ENCODE measurements at places on chromosomes 2 and 18.

- DNase-seq = no peak
Observed at GRCh38 chr2:218819093-218819492, 12.5 kb downstream of the PRKAG3 start.

- DNase-seq = no peak
Observed at GRCh38 chr2:79171348-79171958, 11.9 kb upstream of the REG3A start.

DNA sequence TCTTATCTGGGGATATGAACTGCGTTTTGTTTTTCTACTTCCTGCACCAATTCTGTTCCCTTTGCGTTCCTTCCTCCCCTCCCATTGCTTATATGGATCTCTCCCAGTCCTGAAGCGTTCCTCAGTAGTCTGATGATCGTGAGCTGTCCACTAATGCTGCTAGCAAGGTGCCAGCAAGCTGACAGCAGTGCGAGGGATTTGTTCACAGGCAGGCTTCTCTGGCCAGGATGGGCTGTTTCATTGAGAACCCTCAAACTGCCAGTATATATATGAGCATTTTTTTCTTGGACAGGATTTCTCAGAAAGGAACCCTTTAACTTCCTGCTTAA lies 40.1 kb downstream of the GTF3C3 start:
- no peak for DNase-seq

GRCh38 chr2:145723872-145724271 lies 1204.0 kb upstream of the ZEB2 start:
- no peak for DNase-seq

DNA sequence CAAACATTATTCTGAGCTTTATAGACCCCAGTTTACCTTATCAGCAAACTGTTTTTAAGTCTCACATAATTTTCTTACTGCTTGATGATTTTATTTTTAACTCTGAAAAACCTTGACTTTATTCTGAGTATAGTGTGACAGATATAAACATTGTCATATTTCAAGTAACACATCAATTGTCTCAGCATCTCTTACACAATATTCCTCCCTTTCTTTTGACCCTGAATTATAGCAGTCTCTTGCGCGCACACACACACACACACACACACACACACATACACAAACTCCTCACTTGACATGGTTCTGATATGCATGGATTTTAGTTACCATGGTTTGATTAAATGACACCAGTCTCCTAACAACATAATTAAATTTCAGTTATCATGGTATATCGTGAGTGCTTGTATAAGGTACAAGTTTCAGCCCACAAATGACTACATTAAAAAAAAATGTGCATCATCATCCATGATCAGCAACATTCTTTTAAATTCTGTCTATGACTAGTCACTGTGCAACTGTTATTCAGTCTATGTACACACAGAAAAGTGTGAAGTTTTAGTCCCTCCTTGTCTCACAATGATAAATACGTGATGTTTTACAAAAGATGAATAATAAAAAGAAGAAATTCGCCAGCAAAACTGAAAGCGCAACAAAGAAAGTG lies 39.5 kb upstream of the TACR1 start:
- no peak for DNase-seq

DNA sequence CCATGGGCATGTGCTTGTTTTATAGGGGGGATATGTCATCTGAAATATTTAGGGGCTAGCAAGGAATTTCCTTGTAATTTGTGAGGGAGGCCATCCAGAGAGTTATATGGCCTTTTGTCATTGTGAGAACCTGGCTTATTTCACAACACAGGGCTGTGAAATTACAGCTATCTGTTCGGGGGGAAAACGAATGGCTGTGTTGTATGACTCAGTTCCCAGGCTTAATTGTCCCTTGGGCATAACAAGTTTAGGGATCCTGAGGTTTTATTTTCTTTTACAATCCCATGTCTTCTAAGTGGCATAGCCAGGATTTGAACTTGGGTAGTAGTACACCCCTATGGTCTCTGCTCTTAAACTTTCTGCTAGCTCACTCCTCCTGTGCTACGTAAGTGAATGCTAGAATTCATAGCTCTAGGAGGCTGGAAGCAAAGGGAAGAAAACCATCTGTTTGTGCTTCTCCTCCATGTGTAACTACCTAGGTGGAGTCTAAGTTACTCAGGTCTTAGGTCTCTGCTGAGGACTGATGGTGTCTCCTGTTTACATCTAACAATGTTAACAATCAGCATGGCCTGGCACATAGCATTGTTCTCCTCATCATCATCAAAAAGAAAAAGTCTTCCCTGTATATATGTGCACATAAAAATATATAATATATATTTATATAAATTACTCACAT lies 53.8 kb downstream of the SKA1 start:
- no peak for DNase-seq

DNA sequence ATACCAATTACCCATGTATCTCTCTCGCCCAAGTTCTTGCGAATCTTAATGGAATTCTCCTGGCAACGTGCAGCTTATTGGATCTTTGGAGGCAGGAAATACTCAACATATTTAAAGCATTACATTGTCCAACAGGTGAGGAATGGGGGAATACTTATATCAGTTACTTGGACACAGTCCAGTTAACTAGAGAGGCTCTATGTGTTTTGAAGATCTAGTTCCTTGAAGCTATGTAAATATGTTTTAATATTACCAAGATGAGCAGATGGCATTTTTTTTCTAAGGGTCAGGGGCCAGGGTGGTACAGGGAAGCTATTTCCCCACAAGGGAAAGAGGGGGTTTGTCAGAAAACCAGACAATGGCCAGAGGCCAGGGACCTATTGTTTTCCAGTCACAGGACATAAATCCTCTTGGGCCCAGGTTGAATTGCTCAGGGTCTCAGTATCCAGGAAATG lies 26.8 kb upstream of the MC5R start:
- DNase-seq = no peak

GRCh38 chr2:47336259-47337238 lies 66.4 kb upstream of the MSH2 start:
- no peak for DNase-seq

DNA sequence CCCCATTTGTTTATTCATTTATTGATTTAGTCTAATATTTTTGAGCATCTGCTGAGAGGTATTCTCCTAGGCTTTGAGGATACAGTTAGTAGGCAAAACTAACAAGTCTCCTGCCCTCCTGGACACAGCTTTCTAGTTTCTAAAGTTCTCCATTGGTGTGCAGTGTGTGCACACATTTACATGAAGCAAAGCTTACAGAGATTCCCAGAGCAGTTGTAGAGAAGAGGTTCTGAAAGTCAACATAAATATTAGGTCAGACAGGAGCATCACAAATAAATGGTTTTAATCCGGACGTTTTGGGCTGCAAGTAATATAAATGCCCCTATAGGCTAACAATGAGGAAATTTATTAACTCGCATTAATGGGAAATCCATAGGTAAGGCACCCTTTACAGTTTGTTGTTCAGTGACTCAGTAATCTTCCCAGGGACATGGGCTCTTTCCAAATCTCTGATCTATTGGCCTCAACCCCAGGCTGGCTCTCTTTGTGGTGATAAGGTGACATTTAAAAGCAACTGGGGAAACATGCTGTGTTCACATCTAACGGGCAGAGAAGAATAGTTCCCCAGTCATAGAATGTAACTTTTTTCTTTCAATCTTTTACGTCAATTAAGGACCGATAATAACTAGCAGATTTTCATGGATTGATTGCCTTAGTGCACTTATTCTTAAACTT lies 407.2 kb downstream of the PTPRM start:
- no peak for DNase-seq

- DNase-seq = no peak
Observed at GRCh38 chr2:217666338-217666737, 336.5 kb downstream of the TNS1 start.

DNA sequence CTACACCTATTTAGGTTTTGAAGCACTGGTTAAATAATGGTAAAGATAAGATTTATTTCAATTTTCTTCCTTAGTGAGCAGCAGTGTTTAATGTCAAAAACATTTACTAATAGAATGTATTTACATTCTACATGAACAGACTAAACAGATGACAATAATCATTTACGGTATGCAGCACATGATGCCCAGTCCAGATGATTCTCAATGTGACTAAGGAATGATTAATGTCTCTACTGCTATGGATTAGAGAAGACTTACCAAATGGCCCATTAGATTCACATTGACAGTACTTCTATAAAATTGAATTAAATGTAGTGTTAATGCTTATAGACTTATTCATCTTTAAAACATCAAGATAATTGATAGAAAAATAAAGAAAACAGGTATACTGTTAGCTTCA lies 22.1 kb upstream of the SLC5A7 start:
- DNase-seq = no peak
